ENCODE measurements at places on chromosomes 16 and 17.
A peak's percentile ranks its signal among the peaks of the same experiment; 100 is the strongest.

- DNase-seq, result no peak
Measured at GRCh38 chr16:35749253-35750141, 2290.1 kb downstream of the TP53TG3F start.

DNA sequence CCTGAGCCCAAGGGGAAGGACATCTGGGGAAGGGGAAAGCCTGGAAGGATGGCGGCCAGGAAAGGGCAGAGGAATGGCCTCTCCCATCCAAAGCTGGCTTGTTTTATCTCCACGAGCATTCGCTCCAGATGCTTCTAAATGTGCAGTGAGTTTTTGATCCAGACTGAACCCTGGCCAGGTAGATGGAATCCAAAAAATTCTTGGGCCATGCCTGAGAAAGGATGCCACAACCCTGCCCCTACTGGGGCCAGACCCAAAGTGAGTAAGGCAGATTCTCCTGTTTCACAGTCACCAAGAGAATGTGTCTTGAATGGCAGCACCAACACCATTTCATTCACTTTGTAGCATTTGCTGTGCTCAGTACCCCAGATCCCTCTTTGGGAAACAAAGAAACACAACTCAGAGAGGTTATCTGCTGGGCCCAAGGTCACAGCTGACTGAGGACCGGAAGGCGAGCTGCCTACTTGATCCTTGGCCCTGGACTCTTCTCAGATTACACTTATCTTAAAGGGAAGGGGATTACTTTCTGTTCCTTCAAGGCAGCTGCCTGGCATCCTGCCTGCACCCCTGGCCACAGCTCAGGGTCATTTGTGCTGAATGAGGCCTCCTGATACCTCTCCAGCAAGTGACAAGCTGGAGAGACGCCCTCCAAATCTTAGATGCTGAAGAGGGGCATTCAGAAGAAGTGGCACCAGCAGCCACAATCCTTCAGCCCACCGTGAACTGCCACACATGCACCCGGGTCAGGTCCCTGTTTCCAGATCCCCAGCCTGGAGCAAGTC, 3.6 kb downstream of the LRRC75A start:
- DNase-seq, result no peak

GRCh38 chr17:61410141-61411010, 10.7 kb downstream of the TBX2 start:
- peak; percentile 51 for DNase-seq

- DNase-seq, result no peak
Measured at GRCh38 chr17:47286198-47286914, 32.7 kb downstream of the ITGB3 start.

All from C1 segment of cervical spinal cord (tissue), 14 donors.